GM20000 (cell line): ENCODE measurements at places on chromosomes 16 and 17.

- no peak for DNase-seq
These were observed 723.1 kb downstream of the WWOX start for GRCh38 chr16:78822509-78822908.

- DNase-seq: no peak
These were observed 25.0 kb downstream of the RMI2 start for GRCh38 chr16:11370084-11370931.

DNA sequence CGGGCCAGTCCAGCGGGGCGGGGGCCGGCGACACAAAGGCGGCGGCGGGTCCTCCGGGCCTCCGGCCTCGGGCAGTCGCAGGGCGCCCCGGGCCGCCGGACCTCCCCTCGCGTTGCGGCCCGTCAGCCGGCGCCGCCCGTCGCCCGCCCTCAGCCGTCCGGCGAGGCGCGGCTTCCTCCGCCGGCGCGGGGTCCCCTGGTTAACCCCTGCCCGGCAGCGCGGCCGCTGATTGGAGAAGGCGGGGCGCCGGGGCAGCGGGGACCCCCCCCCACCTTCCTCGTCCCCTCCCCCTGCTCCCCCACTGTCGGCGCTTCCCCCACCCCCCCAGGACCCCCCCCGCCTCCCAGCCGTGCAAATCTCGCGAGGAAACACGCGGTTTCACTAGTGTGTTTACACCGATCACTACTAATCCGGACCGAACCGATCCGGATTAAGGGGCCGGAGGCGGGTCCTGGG is at the start of gene TLK2:
TSS of gene TLK2 (plus strand) at position 402 of the 456 bp plus-strand sequence. CDS start 2,301 bp downstream, outside the sequence.
- DNase-seq: peak; percentile 98

DNA sequence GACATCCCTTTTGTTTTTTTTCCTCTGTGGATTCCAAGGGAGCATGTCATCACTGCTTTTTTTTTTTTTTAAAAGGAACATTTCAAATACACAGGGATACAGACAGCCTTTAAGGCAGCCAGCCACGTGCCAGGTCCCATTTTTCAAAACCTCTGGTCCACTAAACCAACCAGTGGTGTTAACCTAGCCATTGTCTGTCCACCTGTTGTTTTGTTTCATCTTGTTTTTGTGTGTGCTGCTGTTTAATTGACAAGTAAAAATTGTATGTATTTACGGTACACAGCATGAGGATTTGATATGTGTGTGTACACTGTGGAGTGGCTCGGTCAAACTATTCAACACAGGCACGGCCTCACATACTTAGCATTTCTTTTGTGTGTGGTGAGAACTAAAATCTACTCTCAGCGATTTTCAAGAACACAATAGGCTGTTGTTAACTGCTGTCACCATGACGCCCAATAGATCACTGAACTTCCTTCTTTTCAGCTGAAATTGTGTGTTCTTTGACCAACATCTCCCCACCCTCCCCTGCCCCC is 19.2 kb downstream of the TMEM114 start:
- no peak for DNase-seq
